HEK293T (cell line): ENCODE measurements at places on chromosomes 7 and 10.

GRCh38 chr7:22346383-22347107 lies 10.4 kb downstream of the RAPGEF5 start:
- DNase-seq = no peak

GRCh38 chr7:909358-910329 lies 33.3 kb downstream of the GET4 start:
- DNase-seq = peak; percentile 27

DNA sequence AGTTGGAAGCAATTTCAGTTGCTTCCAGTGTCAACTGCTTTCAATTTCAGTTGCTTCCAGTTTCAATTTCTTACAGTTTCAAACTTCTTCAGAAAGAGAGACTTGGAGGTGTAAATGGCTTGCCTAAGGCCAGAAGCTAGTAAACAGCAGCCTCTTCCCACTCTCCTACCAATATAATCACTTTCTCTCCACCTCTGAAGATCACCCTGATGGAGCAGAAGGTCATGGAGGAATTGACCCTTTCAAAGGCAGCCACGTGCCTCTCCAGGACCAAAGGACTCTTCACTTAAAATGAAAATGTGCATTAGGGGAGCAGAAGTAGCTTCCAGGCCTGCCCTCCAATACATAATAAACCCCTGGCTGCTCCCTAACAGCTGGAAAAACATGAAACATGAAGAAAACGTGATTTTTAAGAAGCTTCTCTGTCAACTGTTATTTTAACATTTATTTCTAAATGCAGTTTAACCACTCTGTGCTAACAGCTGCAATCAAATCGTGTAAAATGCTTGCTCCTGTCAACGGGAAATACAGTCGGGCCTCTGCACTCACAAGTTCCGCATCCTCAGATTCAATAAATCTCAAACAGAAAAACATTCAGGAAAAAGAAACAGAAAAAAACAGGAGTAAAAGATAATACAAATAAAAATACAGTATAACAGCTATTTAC lies 1020.6 kb downstream of the XPNPEP1 start:
- no peak for DNase-seq

DNA sequence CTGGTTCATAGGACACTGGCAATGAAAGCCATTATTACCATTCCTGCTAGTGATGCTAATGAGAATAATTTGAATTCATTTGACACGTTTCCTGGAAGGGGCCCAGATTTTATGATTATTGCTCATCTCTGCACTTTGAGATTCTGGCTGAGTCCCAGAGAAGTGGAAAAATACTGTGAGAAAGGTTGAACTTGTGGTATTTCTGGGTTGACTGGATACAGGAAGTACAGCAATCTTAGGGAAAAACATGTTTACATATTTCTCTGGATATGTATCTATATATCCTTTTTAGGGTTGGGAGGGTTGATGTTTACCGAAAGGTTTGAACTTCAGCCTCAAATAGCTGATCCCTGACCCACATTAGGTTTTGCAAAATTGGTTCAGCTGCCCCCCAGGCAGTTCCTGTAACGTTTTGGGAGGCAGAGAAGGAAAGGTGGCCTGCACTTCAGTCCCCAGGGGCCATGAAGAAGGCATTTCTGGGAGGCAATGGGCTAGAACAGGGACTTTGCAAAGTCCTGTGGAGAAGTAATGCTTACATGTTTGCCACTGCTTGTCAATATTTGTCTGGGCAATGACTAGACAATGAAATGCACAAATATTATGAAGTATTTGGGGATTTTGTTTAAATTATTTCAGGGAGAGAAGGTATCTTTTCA lies 253.7 kb upstream of the PITRM1 start:
- DNase-seq = no peak

- no peak for DNase-seq
Measured at GRCh38 chr10:98901441-98902110, 334.1 kb downstream of the HPSE2 start.

DNA sequence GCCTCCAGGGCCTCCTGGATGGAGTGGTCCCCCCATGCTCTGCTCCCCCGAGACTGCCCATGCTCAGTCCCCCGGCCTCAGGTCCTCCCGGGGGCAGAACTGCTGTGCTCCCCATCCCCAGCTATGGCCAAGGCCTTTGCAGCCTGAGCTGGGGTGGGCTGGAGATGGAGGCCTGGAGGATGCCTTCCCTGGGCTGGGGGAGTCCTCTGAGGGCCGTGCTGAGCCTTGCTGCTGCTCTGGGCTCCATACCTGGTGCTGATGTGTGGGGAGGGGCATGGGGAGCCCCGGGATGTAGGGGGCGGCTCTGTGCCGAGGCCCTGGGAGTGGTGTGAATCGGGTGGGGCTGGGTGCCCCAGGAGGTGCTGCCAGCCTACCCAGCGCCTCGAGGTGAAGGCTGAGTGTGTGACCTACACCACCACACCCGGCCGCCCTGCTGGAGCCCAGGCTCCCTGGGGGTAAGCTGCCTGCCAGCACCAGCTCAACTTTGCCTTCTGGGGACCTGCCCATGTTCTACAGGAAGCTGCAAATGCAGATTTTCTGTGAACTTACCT lies 109.5 kb downstream of the UNCX start:
- DNase-seq = no peak

DNA sequence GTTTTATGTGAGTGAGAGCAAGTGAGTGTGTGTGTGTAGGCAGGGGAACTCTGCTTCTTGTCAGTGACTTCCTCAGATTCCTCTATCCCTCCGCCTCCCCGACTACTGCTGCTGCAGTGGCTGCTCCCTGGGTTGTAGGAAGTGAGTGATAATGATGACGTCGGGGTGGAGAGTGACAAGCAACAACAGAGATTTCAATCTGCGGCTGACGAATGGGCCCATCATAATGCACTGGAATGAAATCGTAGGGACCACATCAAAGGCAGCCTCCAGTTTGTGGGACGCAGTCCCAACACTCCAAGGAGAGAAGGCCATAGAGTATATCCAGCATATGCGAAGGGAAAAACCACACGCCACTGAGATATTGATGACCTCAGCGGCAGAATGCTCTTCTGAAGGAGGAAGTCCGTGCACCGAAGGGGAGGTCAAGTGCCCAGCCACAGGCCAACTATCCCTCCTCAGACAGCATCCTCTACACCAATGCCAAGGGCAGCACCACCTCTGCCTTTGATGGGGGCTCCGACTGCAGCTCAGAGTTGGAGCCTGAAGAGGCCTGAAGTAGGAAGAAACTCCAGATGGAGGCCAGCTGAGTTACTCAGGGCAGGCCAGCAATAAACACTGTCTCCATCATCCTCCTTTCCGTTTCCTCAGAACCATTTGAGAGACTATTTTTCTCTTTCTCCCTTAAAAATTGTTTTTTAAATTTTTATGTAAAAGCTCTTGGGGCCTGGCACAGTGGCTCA lies 11.3 kb upstream of the STMP1 start:
- no peak for DNase-seq

DNA sequence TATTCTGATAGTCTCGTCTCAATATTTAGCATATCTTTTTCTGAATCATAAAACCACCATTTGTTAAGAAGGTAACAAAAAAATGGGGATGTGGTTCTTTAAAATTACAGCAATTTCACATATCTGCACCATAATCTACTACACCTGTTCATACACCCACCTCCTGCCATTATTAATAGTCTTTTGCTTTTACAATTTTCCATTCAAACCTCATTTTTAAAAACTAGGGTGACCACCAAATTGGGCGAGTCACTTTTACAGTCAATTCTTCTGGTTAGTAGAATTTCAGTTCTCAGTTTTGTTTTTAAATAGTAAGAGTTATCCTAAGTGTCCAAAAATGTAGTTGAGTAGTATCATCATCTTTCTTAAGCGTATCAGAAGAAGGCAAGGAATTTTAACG lies 48.4 kb upstream of the GSAP start:
- no peak for DNase-seq

GRCh38 chr10:86331861-86332260 lies 34.7 kb downstream of the GRID1 start:
- DNase-seq = no peak

GRCh38 chr10:131682271-131682962 lies 218.4 kb upstream of the PPP2R2D start:
- no peak for DNase-seq

GRCh38 chr10:11326241-11326640 lies 285.2 kb downstream of the USP6NL start:
- DNase-seq = no peak

DNA sequence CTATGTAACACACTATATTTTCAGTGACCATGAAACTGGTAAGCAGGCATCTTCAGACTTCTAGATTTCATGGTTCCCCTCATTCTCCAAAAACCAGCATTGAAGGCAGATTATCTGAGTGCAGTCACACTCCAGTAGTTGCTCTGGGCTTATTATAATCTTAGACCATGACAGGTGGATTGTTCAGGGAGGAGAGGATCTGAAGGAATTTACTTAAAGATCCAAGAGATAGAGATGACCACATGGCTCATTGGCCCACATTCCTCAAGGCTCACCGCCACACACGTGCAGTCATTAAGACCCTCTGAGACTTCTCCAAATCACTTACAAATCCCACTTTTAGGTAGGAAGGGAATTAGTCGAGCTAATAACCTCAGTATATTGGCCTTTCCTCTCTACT lies 55.2 kb downstream of the GSAP start:
- DNase-seq = no peak

GRCh38 chr7:45400680-45401079 lies 173.5 kb upstream of the ADCY1 start:
- DNase-seq = no peak

DNA sequence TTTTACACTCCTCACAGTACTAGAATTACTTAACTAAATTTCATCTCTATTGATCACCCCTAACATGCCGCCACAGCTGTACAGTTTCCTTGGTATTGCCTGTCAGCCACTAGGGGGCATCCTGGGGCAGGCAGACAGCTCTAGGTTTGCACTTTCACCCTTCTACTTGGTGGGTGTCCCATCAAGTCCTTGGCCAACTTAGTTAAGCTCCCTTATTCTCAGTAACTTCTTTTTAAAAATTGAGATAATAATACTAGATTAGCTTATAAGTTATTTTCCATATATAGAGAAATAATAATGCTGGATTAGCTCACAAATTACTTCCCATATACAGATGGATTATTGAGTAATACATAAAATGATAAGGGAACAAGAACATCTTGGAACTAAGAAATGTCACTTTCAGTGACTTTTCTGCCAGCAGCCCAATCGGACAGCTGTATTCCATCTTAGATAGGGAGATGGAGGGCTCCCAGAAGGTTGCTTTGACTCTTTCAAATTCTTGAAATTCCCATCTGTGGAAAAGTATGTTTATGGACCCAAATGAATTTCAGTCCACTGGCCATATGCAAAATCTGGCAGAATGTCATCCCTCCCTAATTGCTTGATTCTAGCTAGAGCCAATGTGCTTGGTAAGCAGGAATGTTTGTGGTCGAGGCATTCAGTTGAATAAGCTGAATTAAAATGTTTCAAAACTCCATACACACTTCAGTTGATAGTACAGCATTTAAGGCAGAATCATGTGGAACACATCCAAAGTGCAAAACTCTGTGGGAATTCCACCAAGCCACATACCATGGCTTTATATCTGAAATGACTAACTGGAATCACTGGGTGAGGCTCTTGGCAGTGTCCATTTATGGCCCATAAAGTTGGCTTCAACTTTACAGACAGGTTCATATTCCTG lies 309.7 kb downstream of the CSTF2T start:
- DNase-seq = peak; percentile 33

DNA sequence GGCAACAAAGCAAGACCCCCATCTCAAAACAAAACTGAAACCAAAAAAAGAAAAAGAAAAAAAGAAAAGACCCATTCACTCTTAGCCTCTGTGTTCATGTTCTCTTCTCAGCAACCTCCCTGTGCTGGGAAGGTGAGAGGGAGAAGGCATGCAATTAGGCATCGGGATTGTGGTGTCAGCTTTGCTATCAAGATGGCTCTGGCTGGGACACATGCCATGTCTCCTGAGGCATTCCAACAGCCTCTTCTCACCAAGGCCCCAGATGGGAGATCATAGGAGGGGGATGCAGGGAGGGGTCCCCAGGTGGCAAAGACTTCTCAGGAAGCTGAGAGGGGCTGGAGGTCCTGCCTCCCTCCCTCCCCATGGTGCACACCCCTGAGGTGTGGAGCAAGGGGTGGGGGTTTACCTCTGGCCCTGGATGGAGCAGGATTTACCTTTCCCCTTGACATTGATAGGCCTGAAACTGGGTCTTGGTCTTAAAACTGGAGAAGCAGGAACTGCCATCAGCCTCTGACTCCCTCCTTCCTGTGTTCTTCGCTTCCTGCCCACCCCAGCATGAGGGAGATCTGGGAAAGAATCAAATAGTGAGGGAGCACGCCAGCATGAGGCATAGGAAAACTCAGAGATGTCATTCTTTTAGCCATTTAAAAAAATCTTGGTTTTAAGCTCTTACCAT lies 96.2 kb upstream of the DUSP5 start:
- DNase-seq = no peak

GRCh38 chr10:97914837-97915211 lies 65.2 kb downstream of the GOLGA7B start:
- DNase-seq = peak; percentile 89

DNA sequence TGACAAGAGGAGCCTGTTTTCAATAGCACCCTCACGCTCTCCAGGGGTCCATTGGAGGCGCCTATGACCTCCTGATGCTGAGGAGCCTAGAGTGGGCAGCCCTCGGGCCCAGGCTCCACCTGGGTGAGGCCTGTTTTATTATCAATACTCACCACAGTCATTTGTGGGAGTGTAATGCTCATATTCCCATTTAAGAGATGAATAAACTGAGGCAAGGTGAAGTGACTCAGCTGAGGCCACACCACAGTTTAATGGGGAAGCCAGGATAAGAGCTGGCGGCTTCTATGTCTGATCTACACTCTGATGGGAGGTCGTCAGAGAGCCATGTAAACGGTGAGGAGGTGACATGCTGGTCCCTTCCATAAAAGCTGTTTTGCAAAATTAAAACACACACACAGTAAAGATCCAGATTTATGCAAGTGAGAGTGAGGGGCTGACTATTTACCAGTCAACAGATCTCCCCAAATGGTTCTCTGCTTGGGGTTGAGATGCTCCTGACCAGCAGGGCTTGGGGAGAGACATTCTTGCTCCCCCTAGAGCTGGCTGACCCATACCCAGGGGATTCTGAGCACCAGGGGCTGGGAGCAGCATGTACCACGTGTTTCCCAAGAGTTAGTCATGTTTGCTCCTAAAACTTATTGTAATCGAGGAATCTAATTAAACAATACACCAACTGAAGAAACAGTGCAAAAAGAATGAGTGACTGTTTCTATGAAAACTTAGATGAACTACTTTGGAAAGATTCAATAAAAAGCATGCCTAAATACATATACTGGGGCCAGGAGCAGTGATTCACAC lies 81.0 kb upstream of the INSIG1 start:
- no peak for DNase-seq

DNA sequence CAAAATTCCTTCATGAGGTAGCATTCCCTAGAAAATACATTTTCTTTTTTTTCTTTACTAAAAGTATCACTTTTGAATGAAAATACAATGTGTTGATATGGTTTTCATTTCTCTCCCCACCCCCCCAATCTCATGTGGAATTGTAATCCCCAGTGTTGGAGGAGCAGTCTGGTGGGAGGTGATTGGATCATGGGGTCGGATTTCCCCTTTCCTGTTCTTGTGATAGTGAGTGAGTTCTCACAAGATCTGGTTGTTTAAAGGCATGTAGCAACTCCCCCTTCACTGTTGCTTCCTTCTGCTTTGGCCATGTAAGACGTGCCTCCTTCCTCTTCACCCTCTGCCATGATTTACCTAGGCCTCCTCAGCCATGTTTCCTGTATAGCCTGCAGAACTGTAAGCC lies 790.3 kb upstream of the KCND2 start:
- no peak for DNase-seq
